ENCODE measurements at places on chromosomes 7 and 10.

DNA sequence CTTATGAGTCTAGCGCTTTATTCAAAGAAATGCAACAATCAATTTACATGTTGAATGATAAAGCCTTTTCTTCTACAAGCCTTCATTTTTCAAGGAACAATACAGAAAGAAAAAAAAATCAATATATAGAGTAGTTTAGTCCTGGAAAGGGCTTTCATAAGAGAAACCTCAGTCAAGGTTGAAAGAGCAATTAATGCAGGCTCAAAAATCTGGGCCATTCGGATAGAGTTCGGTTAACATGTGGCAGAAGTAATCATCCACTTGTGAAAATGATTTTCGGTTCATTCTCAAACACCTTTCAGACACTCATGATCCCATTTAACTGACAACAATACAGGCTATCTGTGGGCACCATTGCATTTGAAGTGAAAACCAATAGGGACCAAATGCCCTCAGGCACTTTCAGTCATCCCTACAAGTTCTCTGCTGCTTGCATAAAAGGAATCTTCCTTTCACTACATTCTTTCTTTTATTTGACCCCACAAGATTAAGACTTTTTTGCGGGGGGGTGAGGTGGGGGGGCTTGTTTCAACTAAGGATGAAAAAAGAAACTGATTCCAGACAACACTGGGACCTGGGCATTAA, 177.9 kb downstream of the RNF133 start:
- no peak for DNase-seq

DNA sequence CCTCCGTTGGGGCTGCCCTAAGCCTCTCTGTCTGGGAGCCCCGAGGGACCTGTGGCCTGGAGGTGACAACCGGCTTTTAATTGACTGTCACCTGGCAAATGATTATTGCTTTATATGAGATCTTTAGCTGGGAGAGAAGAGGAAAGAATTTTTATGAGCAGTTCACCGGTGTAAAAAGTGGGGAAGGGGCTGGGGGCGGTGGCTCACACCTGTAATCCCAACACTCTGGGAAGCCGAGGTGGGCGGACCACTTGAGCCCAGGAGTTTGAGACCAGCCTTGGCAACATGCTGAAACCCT, 2.6 kb upstream of the COX19 start:
- DNase-seq = no peak

DNA sequence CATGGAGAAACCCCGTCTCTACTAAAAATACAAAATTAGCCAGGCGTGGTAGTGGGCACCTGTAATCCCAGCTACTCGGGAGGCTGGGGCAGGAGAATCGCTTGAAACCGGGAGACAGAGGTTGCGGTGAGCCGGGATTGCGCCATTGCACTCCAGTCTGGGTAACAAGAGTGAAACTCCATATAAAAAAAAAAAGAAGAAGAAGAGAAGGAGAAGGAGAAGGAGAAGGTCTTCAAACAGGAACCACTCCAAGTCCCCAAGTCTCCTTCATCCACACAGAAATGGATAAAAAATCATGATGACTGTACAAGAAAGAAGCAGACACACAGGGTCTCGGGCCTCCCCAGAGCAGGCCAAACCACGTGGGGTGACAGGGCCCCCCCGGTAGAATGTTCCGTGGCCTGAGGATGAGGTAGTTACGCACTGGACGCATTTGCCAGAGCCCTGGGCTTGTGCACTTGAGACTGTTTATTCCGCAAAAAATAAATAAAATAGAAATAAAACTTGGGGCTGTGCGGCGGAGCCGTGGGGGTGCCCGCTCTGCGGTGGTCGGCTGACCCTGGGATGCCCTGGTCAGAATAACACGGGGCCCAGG, 15.8 kb downstream of the VENTX start:
- DNase-seq = no peak

DNA sequence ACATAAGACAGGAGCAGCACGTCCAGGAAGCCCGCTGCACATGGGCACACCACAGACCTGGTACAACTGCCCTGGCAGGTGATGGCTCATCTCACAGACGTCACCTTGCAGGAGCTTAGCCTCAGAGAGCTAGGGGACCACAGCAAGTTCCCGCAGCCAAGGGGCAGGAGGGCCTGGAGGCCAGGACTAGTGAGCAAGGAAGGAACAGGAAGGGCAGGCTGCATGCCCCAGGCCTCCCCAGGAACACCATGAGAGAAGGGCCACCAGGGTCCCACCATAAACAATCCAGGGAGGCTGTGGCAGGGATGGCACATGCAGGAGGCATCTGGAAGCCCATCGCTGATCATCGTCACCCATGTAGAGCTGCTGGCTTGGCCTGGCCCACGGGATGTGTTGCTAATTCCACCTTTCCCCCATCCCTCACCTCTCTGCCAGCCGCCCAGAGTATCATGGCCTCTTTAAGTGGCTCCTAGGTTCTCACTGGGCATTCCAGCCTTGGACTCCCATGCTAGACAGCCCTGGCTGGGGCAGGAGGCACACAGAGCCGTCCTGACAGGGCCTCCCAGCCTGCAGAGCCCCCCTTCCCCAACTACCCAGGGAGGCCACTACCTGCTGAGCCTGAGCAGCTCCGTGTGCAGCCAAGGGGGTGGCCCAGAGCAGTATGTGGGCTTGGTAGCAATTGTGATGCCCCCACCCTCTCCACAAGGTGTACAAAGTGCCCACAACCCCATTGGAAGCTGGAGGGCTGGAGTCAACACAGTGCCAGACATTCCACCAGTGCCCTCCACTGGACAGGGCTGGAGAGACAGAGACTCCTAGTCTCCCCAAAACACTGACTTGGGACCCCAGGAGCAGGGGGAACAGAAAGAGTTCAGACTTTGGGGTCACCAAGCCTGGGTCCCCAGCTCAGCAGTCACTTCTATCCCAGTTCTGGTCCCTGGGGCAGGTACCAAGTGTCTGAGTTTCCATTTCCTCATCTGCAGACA, 35.5 kb downstream of the GRID1 start:
- DNase-seq = no peak

- no peak for DNase-seq
Observed at GRCh38 chr7:124618871-124619270, 146.7 kb downstream of the GPR37 start.

DNA sequence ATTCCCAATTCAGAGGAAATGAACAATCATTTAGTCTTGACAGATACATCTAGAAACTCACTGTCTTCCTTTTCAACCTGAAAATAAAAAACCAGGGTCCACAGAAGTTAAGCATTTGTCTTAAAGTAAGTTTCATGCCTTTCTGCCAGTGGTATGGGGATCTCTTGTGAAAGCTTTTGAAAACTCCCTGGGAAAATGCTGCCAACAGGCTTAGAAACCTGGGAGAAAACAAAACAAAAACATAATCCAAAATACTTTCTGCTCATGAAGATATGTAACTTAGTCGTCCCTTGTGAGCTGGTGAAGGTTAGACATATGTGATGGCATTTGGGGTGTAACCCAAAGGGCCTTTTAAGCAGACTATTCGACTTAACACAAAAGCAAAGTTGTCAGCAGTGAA, 66.4 kb upstream of the ZNF438 start:
- no peak for DNase-seq

GRCh38 chr7:137402536-137403352, 59.2 kb upstream of the PTN start:
- no peak for DNase-seq

- no peak for DNase-seq
Observed at GRCh38 chr7:21261627-21262594, 166.0 kb upstream of the SP4 start.

DNA sequence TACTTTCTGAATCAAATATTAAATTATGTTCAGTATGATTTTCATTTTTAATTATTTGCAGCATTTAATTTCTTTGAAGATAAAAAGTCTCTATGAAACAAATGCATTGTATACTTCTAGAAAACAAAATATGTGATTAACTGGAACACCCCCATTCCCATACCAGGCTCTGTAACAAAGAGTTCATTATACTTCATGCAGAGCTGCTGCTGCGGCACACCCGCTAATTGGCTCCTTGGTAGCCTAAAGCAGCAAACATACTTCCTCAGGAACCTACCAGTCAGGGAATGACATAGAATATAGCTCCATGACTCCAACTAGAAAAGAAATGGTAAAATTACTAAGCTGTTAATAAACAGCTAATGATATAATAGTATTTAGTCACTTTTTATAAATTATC, 19.3 kb downstream of the RAB11FIP2 start:
- no peak for DNase-seq

DNA sequence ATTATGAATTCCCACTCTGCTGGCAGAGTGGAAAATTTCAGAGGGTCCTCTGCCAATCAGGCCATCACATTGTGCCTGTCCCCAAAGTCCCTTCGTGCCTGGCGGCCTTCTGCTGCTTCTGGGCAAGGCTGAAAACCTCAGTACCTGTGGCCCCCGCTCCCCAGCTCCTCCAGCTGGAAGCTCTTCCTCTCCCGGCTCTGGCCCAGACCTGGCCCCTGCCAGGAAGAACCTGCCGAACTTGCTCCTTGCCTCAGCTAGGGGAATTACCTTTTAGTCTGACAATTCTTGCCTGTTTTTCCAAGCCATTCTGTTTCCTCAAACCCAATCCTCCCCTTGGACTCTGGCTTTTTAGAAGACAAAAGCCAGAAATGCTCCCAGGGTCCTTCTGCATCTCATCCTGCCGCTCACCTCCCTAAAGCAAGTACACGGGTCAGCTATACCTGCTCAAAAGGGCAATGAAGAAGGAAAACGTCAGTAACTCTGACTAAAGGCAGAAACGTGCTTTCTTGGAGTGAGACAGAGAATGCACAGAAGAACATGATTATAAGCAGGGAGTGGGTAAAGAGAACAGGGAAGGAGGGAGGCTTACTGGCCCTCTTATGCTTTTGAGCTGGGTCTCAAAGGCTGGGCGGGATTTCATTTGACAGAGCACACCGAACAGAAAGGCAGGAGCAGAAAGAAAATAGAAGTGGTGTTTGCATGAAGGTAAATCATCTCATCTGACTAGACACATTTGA, 28.1 kb upstream of the TRIL start:
- DNase-seq = no peak

- no peak for DNase-seq
Observed at GRCh38 chr10:49150426-49150825, 16.6 kb upstream of the FAM170B start.

GRCh38 chr10:42998481-42999384, 78.1 kb upstream of the RET start:
- DNase-seq = no peak

DNA sequence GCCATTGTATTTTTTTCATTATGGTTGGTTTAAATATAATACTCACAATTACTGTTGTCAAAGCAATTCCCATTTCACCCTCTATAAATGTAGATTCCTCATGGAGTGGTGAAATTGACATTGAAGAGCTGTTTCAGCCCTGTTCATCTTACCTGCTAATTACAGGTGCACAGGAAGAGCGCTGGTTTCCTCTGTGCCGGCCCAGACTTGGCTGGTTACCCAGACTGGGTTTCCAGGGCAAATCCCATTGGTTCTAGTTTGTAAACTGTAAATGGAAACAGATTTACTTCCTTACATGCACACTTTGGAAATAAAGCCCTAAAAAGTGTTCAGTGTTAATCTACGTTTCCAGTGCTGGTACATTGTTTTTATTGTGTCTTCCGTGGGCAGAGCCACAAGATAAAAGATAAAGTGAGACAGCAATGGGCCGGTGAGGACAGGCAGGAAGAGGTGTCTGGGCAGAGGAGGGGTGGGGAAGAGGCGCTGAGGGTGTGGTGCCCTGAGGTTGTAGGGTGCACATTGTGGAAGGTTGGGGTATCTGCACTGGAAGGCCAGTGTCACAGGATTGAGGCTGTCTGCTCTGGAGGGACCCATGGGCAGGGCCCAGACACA, 71.6 kb upstream of the ZPBP start:
- DNase-seq = no peak
